ENCODE measurements at places on chromosomes 5 and 9. TPM values are rescaled to one million over a fixed set of nuclear protein-coding genes. Genes with fewer than 3 reads are reported as not detected.
A peak's percentile ranks its signal among the peaks of the same experiment; 100 is the strongest.

DNA sequence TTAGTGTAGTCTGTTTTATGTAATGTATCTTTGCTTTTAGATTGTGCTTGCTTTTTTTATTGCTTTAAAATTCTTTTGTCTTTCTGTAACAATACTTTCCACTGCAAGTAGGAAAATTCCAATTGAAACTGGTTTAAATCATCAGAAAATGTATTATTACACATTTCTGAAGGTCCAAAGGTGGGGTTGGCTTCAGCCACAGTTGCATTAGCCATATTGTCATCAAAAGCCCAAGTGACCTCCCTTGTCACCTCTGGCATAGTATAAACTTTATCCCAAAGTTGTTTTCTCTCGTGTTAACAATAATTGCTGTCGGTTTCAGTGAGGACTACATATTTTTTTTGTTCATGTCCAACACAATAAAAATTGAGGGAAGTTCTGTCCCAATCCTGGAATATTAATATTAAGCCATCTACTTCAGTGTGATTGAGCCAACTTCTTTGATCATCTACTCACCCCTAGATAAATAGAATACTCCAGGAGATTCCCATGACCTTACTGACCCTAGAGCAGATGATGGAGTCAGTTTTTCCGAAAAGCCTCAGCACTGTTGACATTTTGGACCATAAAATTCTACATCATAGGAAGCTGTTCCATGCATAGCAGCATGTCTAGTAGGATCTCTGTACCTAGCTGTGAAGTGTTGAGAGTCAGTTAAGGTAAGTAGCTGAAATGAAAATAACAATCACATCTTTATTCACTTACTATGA is 52.4 kb upstream of the MACIR start:
- DNase-seq: no peak

GRCh38 chr9:16532681-16533450 is 337.6 kb downstream of the BNC2 start:
- DNase-seq: peak; percentile 49

DNA sequence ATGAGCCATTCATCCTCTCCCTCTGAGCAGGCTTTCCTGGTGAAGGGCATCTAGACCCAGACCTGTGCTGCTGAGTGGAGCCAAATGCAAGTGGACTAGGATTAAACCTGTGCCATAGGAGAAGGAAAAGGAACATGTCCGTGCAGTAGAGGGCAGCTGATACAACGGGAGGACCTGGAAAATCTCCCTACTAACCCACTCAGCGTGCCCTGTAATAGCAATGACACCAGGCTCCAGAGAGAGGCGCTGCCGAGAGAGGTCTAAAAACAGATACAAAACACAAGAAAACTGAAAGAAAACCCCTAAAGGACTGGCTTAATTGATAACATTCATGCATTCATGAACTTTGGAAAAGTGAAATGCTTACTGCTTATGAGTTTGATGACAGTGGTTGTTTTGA is 60.8 kb downstream of the PFDN1 start:
- DNase-seq: no peak

DNA sequence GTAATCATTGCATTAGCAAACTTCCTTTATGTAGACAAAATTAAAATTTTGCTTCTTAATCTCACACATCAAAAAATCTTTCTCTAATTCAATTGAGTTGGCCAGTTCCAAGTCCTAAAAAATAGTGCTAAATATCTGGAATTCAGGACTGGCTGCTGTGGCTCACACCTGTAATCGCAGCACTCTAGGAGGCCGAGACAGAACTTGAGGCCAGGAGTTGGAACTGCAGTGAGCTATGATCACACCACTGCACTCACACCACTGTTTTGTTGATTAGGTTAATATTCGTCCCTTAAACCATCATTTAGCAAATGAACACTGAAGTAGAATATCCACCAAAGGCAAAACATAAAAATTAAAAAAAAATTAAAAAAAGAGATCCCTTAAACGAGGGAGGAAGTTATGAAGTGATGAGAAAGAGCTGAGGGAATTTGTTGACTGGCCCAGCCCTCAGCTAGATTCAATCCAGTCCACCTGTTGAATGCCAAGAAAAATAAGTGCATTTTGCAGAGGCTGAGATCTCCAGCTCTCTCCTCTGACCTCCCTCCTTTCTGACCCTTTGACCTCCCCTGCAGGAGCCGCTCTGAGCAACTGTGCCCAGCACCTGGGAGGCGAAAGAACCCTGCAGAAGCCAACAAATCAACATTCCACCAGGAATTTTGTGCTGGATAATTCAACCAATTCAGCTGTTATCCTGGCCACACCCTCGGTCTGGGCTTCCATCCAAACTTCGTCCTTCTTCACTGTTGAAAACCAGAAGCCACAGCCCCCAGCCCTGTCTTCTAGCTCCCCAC is 96.8 kb downstream of the OR2K2 start:
- no peak for DNase-seq

- peak; percentile 20 for DNase-seq
Observed at GRCh38 chr5:89083791-89084190, 200.8 kb upstream of the MEF2C start.

The SMIM27 gene
- polyA plus RNA-seq: 11.6 TPM

The PCDHGA12 gene
- polyA plus RNA-seq: 4.3 TPM

DNA sequence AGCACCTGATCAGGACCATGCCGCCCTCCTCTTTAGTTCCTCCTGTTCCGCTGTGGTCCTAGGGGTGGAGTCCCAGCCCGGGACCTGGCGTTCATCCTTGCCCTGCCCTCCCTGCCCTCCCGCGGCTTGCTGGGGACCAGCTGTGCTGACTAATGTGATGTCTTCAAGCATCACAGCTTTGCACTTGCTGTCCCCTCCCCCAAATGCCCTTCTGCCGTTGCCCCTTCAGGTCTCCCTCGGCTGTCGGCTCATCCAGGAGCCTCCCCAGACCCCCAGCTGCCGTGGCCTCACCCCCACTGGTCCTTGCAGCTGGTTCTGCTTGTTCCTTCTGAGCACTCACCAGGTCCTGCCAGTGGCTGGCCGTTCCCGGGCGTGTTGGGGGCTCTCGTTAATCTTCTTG is 19.9 kb downstream of the RXRA start:
- DNase-seq: no peak

The PIP5KL1 gene
- 1.2 TPM for polyA plus RNA-seq

DNA sequence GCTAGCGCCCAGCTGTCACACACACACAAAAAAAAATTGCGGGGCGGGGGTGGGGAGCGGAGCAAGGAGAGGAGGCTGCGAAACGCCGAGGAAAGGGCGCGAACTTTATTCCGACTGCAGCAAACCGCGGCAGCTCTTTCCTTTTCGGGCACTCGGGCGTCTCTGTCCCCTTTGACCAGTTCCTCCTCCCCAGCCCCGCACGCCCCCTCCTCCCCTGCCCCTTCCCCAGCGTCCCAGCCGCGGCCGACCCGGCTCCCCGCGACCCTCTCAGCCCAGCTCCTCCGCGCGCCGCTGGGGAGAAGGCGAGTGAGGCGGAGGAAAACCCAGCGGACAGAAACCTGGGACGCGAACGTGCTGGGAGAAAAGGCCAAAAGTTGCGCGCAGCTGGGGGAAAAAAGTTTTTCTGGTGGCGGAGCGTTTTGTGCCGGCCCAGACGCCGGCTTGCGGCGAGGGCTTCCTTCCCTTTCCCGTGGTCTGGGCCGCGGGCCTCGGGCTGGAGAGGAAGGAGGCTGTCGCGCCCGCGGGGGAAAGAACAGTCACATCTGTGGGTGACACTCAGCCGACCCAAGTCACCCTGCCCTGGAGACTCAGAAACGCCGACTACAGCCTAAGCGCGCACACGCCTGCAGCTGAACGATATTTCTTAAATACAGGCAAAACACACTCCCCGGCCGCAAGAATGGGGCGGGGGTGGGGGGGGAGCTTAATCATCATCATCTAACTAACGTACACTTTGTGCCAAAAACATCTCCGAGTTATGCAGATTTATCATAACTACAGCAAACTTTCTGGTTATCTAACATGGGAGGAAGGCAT is 1.1 kb upstream of the BNC2 start:
- DNase-seq: no peak

DNA sequence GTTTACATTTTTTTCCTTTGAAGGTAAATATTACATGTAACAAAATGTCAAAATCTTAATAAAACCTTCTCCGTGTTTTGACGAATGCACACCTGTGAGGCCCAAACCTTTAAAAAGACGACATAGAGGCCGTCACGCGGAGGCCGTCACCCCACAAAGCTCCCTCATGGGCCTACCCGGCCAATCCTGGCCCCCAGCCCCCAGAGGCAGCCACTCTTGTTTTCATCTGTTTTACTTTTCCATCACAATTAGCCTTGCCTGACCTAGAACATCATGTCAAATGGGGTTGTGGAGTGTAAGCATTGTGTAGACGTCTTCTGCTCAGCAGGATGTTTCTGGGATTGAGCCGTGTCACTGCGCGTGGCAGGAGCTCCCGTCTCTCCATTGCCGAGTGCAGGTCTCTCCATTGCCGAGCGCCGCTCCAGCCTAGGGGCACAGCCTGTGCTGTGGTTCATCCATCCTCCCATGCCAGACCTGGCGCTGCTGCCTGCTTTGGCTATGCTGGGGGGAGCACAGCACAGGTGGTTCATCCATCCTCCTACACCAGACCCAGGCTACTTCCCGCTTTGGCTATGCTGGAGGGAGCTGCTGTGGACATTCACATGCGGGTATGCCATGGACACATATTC is 52.2 kb upstream of the IRX4 start:
- DNase-seq: no peak

GRCh38 chr9:20753761-20754160 is 69.7 kb downstream of the FOCAD start:
- DNase-seq: no peak

The OTP gene
- not detected for polyA plus RNA-seq

The MSX2 gene
- 7.2 TPM for polyA plus RNA-seq

The AQP7 gene
- 0.33 TPM for polyA plus RNA-seq

DNA sequence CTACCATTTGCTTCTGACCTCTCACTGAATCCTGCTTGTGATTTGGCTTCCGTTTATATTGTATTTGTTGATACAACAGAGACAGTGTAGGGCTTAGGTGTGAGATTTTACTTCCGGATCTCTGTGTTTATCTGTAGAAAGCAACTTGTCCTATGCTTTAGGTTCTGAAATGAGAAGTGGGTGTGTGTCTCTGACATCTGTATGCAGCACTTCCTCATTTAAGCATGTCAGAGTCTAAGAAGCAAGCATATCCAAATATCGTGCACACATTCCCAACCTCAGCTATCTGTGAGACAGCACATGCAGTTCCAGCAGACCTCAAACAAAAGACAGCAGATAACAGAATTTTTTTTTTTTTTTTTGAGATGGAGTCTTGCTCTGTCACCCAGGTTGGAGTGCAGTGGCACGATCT is 16.3 kb downstream of the KLF9 start:
- DNase-seq: no peak

The ALDH1A1 gene
- 7.0 TPM for polyA plus RNA-seq

DNA sequence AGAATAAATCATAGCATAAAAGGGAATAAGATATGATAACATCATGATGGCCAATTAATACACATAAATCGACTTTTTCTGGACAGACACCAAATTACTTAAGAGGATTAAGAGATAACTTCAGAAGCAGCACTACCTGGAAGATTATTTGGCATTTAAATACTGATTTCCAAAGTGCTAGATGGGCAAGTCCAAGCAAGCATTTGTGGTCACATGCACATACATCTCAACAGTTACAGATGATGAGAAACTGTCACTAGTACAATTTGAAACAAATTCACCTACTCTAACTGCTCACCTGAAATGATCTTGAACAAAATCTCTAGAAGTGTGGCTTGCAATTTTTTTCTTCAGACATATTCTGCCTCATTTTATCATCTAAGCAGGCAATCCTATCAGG is 26.8 kb upstream of the RASGEF1C start:
- DNase-seq: no peak

The PCDHA10 gene
- polyA plus RNA-seq: 0.02 TPM

Measured in AG04450 (cell line).